ENCODE measurements at places on chromosomes 11 and 22.

GRCh38 chr11:124108156-124108555 is 7.1 kb upstream of the VWA5A start:
- DNase-seq: no peak

GRCh38 chr11:71255800-71256479 is 3.6 kb upstream of the SHANK2 start:
- DNase-seq: no peak

GRCh38 chr11:128208329-128209137 is 378.8 kb downstream of the ETS1 start:
- peak; percentile 86 for DNase-seq

DNA sequence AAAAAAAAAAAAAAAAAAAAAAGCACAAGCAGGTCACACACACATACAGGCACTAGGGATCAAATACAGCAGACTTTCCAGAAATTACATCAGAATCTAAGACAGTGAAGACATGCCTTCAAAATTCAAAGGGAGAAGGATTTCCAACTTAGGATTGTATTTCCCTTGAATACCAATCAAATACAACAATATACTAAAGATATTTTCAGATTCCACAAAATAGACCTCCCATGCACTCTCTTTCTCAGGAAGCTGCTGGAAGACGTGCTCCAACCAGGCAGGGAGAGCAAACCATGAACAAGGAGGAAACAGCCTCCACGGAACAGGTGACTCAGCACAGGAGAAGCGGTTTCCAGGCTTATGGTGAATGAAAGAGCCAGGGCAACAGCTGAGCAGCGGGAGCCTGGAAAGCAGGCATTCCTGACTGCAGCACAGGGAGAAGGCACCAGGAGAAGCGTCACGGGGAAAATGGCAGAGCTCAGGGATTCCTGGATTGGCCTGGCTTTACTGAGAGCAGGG is 32.0 kb downstream of the TMEM184B start:
- peak; percentile 71 for DNase-seq

- no peak for DNase-seq
These were observed 5.1 kb downstream of the POU2AF3 start for GRCh38 chr11:111303461-111303860.

GRCh38 chr11:97909614-97910399 is 1110.9 kb upstream of the CNTN5 start:
- no peak for DNase-seq

GRCh38 chr11:48182860-48183526 is 33.6 kb upstream of the OR4B1 start:
- DNase-seq: no peak

DNA sequence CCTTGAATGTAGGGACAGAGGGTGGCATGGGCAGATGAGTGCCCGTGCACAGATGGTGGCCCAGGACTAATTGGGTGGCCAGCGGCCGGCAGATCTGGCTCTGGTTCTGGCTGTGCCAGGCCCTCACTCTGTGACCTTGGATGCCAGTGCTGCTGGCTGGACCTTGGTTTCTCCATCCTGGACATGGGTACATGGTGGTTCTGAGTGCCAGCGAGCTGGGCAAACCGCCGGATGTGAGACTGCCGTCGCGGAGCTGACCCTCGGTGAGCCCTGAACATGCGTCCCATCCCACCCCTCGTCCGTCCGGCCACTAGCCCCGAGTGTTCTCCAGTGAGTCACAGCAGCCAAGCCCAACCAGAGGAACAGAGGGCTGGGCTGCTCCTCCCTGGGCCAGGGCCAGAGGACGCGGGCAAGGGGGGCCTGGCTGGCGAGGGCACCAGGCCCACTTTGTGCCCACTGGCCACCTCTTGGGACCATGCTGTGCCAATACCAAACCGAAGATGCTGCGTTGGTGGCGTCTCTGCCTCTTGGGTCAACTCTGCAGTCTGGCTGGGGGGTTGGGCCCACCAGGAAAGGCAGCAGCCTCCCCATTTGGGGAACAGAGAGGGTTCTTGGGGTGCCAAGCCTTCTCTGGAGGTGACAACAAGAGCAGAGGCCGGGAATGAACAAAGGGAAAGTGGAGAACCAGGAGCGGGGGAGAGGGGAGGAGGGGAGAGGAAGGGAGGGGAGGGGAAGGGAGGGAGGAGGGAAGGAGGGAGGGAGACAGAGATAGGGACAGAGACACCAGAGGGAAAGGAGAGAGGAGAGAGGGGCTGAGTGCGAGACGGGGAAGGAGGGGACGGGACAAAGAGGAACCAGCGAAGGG is 10.7 kb downstream of the LSP1 start:
- peak; percentile 79 for DNase-seq

- DNase-seq: peak; percentile 14
These were observed 37.2 kb downstream of the MUC5B start for GRCh38 chr11:1260023-1260501.

DNA sequence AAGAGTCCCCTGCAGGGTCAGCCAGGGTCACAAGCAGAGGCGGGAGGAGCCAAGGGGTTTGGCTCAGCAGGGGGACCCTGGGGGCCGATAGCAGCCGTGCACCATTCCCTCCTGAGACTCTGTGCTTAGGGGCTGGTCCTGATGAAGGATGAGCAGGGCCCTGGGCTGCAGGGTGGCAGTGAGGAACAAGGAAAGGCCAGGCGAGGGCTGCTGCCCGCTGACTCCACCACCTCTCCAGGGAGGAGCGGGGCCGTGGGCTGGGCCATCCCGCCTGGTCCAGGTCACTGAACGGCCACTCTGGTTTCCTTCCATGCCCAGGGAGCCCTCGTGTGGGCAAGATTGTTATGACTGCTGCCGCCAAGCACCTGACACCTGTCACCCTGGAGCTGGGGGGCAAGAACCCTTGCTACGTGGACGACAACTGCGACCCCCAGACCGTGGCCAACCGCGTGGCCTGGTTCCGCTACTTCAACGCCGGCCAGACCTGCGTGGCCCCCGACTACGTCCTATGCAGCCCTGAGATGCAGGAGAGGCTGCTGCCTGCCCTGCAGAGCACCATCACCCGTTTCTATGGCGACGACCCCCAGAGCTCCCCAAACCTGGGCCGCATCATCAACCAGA is 9.2 kb upstream of the NDUFS8 start:
- no peak for DNase-seq

GRCh38 chr11:2725368-2726300 is 25.8 kb upstream of the KCNQ1OT1 start:
- DNase-seq: peak; percentile 85

GRCh38 chr11:49995565-49995964 is 13.2 kb upstream of the OR4C12 start:
- DNase-seq: peak; percentile 3

GRCh38 chr11:132523929-132524328 is 1008.4 kb downstream of the OPCML start:
- no peak for DNase-seq

- no peak for DNase-seq
These were observed 178.0 kb downstream of the DSCAML1 start for GRCh38 chr11:117618982-117619355.

GRCh38 chr11:1317432-1317831 is 8.0 kb upstream of the TOLLIP start:
- DNase-seq: no peak

- DNase-seq: no peak
These were observed 734.2 kb upstream of the ANO3 start for GRCh38 chr11:25597696-25598095.

GRCh38 chr11:84316866-84317555 is 1030.8 kb upstream of the CCDC90B start:
- DNase-seq: no peak

DNA sequence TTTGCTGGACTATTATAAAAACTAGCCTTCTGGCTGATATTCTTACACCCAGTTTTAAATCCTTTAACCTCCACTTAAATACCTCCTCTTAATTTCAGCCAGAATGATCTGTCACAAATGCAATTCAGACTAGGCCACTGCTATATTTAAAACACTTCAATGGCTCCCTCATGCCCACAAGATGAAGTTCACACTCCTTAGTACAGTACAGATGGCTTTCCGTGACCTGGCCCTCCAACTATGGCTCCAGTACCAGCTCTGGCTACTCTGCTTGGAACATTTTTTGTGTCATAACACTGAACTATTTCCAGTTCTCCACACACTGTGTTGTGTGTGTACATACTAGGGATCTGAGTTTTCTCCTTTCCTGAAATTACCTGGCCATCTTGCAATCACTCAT is 353.4 kb downstream of the SOX6 start:
- no peak for DNase-seq

DNA sequence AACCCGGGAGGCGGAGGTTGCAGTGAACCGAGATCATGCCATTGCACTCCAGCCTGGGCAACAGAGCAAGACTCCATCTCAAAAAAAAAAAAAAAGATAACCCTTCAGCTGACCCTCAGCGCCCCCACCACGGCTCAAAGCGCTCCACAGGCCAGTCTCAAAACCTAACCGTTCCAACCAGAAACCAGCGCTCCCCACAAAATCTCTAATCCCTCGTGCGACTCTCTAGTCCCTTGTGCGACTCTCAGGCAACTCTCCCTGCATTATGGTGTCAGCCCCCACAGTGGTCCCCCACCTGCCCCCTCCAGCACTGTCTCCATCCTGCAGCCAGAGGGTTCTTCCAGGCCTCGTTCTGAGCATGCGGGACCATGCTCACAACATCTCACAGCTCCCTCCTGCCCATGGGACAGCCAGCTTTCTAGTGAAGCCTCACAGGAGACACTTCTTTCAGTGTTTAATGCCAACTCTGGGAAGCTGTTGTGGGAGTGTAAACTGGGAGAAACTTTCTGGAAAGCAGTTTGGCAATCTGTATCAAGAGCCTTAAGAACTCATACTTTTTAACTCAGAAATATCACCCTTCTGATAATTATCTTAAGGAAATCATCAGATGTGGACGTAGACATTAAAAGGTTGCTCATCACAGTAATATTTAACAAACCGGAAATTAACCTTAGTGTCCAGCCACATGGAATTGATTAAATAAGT is 4.2 kb upstream of the RASGRP2 start:
- DNase-seq: no peak

DNA sequence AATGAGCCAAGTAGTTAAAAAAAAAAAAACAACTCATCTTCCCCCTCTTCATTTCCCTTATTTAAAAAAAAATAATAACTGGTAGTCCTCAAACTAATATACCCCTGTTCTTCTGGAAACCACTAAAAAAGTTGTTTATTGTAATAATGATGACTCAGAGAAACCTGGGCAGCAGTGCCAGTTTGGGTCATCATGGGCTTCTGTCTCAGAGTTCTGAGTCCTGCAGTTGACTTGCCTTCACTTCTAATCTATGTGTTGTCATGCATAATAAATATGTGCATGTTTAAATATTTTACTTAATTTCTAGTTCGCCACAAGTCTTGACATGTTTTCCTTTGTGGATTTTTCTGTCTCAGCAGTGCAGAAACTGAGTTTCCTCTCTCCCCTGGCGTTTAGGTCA is 46.8 kb downstream of the PPP2R1B start:
- DNase-seq: no peak

GRCh38 chr11:64286801-64287159 is 1.1 kb downstream of the GPR137 start:
- DNase-seq: no peak

DNA sequence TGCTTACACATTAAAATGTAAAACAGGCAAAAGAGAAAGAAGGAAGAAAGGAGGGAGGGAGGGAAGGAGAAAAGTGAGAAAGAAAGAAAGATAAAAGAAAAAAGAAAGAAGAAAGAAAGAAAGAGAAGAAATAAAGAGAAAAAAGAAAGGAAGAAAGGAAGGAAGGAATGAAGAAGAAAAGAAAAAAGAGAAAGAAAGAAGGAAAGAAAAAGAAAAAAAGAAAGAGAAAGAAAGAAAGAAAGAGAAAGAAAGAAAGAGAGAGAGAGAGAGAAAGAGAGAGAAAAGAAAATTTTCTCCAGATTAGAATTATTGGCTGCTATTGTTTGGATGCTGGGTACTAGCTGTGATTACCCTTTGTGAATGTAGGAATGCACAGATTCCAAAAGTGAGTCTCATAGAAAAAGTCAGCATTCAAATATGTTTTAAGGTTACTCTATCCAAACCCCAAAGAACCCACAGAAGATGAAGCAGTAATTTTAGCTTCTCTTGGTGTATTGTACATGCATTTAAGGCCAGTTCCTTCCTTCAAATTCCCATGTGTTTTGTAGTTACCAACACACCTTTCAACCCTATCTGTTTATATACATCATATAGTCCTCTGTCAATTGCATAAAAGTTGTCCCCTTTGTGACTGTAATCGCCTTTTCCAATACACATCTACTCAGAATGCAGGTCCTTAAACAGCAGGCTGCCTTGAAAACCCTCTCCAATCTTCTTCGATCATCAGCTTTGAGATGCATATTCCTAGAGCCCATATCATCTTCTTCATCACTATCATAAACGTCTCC is 789 bp upstream of the FAM111A start:
- DNase-seq: no peak

DNA sequence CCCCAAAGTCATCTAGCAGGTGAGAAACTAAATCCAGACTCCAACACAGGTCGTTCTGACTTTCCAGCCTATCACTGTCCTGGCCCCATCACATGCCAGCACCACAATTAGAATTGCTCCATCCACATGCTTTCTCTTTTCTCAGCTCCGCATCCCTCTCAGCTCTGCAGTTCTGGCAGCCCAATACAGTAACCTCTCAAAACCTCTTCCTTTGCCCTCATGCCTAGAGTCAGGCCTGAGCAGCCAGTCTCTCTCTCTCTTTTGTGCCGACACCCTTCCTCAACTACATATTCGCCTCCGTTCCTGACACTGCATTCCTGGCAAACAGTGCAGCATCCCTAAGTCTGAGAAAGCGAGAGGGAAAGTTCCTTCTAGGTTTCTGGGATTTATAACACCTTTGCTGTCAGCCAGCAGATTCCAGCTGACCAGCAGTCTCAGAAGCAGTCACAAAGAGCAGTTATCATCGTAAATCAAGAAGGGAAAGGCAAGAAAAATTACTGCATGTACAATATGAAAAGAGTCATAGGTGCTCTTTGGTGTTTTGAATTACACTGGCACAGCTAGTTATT is 258.0 kb downstream of the FAT3 start:
- no peak for DNase-seq

GRCh38 chr11:33242575-33242974 is 14.6 kb upstream of the HIPK3 start:
- no peak for DNase-seq

GRCh38 chr11:61162092-61162941 is 1.1 kb upstream of the VPS37C start:
- no peak for DNase-seq
